ENCODE measurements at places on chromosomes 5 and 9. TPM values are rescaled to one million over a fixed set of nuclear protein-coding genes. Genes with fewer than 3 reads are reported as not detected.

The PRRT1B gene
- total RNA-seq, result 1.8 TPM

DNA sequence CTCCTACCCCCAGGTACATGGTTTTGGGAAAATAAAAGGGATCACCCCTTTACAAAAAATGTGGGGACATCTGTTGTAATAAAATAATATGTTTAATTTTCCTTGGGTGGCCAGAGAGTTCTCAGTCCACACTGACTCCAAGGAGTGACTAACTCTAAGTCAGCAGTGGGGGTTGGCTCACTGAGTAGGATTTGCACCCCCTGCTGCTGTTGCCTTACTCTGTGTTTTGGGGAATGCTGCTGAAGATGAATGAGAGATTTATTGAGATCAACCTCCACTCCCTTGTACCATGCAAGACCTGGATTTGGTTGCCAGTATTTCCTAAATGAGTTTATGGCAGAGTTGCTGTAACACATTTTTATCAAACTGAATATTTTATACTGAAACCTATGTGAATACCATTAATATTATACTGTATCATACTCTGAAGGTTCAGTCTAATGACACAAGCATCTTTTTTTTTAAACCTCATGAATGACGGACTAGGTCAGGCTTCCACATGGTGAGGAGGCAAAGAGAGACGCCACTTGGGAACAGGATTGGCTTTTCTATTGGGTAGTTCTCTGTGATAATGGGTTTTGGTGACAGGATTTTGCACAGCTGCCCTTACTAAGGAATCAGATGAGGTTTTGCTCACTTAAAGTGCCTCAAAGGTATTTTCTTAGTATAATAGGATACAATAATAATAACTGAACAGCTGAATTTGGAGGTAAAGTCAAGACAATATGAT lies 121.3 kb upstream of the OSMR start:
- no peak for DNase-seq

DNA sequence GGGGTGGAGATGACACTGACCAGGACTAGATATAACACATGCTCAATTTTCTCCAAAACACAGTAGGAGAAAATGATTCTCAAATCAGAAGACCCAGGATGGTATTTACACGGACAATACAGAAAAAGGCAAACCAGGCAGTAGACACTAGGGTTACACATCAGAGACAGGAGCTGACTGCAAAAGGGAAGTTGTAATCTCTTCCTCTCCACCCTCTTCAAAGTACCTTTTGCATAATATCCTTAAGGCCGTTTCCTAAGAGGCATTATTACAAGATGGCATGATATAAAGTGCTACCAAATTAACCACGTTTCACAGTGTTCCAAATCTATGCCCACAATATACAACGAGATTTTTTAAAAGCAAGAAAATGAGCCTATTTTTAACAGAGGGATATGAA lies 39.2 kb downstream of the YIPF5 start:
- no peak for DNase-seq

The CKMT2 gene
- not detected for total RNA-seq

- no peak for DNase-seq
Measured at GRCh38 chr9:137750566-137750965, 127.0 kb upstream of the CACNA1B start.

DNA sequence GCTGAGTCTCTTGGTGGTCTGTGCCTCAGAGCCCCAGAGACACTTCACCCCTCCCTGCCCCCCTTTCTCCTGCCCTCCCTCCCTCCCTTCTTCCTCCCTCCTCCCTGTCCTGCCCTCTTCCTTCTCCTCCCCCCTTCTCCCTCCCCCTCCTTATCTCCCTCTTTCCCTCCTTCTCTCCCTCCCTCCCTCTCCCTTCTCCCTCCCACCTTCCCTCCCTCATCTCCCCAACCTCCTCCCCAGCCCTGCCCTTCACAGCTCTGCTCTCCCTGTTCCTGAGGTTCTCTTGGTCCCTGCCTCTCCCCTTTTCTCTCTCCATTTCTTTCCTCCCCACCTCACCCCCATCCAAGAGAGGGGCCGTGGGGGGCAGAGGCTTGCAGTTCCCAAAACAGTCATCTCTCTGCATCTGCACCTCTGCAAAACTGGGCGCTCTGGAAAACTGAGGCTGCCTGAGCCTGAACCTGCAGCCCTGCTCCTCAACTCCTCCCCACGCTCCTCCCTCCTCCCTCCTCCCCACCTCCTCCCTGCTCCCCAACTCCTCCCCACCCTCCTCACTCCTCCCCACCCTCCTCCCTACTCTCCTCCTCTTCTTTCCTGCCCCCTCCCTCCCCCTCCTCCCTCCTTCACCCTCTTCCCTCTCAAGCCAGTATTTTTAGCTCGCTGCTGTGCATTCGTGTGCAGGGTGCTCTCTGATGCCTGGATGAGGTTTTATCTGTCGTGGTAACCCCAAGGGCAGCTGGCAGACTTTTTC lies 219.1 kb downstream of the C9orf50 start:
- DNase-seq, result no peak

The NSD1 gene
- 62.7 TPM for total RNA-seq

- DNase-seq, result no peak
Measured at GRCh38 chr5:98468188-98468869, 305.1 kb upstream of the RGMB start.

The ADAMTS16 gene
- not detected for total RNA-seq

GRCh38 chr5:81519217-81519905 lies 125.4 kb upstream of the ACOT12 start:
- DNase-seq, result no peak

The AQP7 gene
- 4.6 TPM for total RNA-seq
